Naive thymus-derived CD4-positive, alpha-beta T cell (primary cell): ENCODE measurements at places on chromosomes 12 and 14. TPM values are rescaled to one million over a fixed set of nuclear protein-coding genes. Genes with fewer than 3 reads are reported as not detected.

Gene SLCO1B3
- not detected for total RNA-seq

Gene P2RX2
- not detected in 2 replicates for total RNA-seq

Gene ZCRB1
- 20.3 TPM for total RNA-seq

GRCh38 chr14:104117341-104118005 lies 20.9 kb upstream of the KIF26A start:
- peak; percentile 2 for DNase-seq

- no peak for DNase-seq
Measured at GRCh38 chr12:90757957-90758356, 197.0 kb downstream of the CCER1 start.

Gene OTOGL
- not detected for total RNA-seq

GRCh38 chr12:41701943-41702601 lies 442.6 kb downstream of the GXYLT1 start:
- DNase-seq, result no peak

DNA sequence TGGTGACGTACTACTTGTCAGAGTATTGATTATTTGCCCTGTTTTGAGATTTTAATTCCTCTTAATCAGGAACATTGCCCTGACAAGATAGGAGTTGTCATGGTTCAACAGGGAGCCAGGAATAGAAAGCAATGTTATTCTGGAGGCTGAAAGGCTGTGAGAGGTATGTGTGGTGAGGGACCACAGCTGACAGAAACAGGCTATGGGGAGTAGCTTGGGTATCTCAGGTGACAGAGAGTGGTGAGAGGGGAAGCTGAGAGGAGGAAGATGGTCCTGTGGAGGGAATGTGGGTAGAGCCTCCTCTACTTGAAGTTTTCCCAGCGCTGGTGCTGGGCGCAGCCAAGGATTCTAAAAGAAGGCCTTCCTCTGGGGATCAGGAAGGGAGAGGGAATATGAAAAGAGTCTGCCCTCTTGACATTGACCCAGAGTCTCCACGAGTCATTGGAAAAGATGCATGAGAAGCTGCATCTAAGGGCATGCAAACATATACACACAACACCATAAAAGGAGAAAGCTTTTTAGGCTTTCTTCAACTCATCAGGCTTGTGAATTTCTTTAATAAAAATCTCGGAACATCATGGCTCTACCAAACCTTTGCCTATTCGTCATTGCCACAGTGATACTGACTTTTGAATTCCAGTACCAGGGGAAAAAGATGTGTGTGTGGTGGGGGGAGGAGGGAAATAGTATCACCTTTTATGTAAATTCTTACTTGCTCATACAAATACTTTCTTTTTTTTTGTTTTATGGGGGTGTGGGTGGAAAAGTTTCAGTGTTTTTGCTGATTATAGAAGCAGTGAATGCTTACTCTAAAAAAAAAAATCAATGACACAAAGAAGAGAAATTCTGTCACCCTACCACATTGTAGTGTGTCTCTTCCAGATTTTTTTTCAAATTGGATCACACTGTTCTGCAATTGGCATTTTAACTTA lies 39.9 kb upstream of the DHRS7 start:
- no peak for DNase-seq
